NCI-H1436 treated with DMSO at 0.1 percent for 48 hours (cell line): ENCODE measurements at places on chromosomes 2 and 18.
A peak's percentile ranks its signal among the peaks of the same experiment; 100 is the strongest.

- DNase-seq: no peak
These were observed 31.8 kb upstream of the RIOK3 start for GRCh38 chr18:23421277-23421676.

- no peak for DNase-seq
These were observed 159.3 kb downstream of the GLI2 start for GRCh38 chr2:120894966-120895365.

- no peak for DNase-seq
These were observed 72.2 kb downstream of the HDAC4 start for GRCh38 chr2:239328351-239329191.

DNA sequence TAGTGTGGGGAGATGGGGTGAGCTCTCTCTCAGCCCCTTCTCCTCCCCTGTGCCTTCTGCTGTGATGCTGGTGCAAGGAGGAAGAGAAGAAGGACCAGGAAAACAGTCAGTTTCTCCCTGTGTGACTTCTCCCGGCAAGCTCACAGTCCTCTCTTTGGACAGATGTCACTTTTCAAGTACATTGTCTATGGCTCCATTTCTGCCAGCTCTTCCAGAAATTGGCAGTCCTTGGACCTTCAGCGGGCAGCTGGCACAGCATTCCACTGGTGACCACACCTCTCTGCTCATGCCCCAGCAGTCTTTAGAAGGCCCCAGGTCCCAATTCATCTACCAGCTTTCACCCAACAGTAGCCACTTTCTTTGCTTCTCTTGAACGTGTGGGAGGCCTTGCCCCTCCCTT, 63.9 kb downstream of the AOX1 start:
- DNase-seq: no peak

- DNase-seq: no peak
These were observed 538.2 kb downstream of the NYAP2 start for GRCh38 chr2:225937625-225938187.

- DNase-seq: no peak
These were observed 72.7 kb upstream of the STON1 start for GRCh38 chr2:48457227-48457626.

DNA sequence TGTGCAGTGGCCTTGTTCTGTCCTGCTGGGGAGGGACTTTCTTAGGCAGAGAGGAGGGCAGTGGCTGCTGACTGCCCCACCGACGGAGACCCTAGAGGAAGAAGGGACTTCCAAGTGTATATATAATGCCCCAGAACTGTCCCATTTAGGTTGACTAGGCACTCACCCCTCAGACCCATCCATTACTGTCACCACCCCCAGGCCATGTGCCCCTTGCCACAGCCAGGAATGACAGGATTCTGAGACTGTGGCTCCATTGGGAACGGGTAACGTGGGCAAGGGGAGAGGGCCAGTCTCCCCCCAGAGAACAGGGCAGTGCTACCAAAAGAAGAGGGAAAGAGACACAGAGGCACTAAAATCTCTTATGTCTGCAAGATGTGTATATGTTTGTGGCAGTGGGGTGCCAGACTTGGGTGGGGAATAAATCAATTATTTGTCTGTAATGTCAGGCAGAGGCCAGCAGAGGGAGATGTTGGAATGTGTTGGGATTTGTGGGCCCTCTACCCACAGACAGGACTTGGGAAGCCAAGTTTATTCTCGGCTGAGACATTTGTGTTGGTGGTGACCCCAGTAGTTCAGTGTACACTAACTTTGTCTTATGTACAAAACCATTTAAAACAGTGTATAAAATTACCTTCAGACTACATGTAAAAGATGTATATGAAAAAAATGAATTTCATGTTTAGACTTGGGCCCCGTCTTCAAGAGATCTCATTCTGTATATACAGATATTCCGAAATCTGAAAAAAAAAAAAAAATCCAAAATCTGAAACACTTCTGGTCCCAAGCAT, 24.0 kb upstream of the TMEM37 start:
- DNase-seq: no peak

DNA sequence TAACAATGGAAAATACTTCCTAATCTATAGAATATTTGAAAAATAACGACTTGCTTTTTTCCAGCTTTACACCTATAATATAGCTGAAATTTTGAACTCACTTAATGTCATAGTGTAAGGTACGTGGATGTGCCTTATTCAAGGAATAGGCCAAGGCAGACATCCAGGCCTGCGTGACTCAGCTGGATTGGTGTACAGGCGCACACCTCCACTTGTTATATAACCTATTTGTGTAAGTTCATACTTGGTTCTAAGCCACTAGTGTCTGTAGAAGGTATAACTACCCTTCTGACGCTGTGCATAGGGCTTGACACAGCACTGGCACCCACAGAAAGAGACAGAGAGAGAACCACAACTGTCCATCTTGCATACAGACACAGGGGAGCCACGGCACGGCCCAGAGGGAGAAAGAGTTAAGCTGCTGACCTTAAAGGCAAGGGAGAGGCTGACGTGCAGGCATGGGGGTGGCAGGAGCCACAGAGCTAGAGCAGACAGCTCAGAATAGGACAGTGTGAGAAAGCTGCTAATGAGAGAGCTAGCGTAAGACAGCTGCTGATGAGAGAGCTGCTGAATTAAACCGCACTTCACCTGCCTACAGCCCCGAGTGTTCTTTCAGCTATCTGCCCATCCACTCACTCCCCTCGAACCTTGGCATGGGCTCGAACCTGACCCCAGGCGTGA, 16.1 kb downstream of the CCDC178 start:
- peak; percentile 67 for DNase-seq

- no peak for DNase-seq
These were observed 24.4 kb downstream of the RBMS1 start for GRCh38 chr2:160469164-160469563.

- DNase-seq: no peak
These were observed 94.9 kb upstream of the RBBP8 start for GRCh38 chr18:22838221-22838620.

GRCh38 chr18:35936951-35937350, 35.5 kb upstream of the RMP24 start:
- DNase-seq: no peak

DNA sequence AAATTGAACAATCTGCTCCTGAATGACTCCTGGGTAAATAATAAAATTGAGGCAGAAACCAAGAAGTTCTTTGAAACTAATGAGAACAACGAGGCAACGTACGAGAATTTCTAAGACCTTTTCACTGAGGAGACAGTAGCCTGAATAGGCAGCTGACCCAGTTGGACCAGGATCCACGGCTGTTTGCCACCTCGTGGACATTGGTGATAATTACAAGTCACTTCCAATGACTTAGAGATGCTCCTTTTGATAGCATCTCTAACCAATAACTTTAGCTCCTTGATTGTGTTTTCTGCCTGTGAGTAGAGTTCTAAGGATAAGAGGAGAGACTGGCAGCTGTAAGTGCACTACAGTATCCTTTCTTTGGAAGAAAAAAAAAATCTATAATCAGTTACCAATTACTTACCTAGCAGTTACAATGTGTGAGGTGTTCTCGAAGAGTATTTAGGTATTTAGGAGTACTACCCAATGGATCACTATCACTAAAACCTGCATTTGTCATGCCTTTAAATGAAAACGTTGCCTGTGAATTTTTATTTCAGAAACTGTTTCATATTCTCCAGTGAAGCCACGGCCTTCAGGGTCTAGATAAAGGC, 31.3 kb upstream of the CNTNAP5 start:
- no peak for DNase-seq

GRCh38 chr18:55286257-55286825, 301.7 kb downstream of the TCF4 start:
- DNase-seq: no peak

- no peak for DNase-seq
These were observed 12.9 kb downstream of the ARID5A start for GRCh38 chr2:96549466-96549785.

GRCh38 chr2:109244750-109245382, 115.9 kb downstream of the SH3RF3 start:
- no peak for DNase-seq

DNA sequence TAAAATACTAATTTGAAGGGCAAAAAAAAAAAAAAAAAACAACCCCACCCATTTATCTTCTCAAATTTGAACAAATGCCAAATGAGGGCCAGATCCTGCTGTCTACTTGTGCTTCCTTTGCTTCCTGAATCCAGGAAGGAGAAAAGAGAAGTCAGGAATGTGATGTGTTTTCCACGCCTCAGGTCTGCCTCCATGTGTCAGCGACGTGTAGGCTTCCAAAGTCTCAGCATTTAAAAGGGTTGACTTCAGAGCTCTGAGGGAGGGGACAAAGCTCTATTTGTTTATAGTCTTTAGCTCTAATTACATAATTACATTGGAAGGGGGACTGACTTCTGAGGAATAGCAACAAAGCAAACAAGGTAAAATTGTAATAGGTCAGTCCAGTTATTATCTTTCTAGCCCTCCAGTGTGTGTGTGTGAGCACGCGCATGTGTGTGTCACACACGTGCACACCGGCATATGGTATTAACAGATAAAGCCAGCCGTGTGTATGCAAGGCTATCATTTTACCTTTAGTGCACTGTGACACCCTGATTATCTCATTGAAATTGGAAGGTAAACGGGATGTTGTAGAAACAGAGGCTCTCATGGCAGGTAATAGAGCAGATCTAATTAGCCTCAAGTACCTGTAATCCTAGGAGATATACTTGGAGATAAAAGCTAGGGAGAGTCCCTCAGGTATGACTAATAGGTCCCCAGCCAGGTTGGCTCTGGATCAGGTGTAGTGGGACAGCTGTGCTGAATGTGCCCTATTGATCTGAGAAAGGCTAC, 911.4 kb upstream of the ZEB2 start:
- DNase-seq: peak; percentile 100

GRCh38 chr2:170436077-170436943, 258.4 kb downstream of the MYO3B start:
- no peak for DNase-seq

DNA sequence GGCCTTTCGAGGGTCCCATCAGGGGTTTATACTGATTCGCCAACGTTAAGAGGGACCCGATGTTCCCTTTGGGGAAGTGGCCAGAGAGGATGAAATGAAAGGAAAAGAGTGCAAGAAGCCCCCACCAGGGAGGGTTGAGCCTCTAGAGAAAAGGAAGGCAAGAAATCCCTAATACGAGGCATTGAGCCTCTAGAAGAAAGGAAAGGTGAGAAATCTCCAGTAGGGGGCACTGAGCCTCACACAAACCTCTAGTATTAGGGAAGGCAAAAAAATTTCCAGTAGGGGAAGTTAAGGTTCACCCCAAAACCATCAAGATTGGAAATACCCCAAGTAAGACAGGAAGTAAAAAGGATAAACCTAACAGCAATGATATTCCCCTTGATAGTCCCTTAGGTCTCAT, 9.8 kb upstream of the SAP130 start:
- DNase-seq: no peak

GRCh38 chr2:217075268-217076057, 215.6 kb upstream of the TNP1 start:
- no peak for DNase-seq

- no peak for DNase-seq
These were observed 46.8 kb upstream of the WIPF1 start for GRCh38 chr2:174644406-174644805.

DNA sequence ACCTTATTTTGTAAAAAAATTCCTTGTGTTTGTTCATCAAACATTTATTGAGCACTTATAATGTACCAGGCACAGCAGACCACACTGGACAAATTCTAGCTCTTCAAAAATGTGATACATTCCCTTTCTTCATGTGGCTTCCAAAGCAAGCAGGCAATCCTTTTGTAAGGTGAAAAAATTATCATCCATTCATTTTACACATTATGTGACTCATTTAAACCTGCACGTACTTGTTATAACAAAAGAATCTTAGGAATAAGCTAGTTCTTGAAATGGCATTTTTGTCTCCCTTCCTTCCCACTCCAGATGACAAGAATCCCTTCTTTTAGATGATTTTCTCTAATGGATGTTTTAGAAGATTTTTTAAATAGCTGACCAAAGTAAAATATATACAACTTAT, 104.6 kb downstream of the KLF7 start:
- DNase-seq: no peak

DNA sequence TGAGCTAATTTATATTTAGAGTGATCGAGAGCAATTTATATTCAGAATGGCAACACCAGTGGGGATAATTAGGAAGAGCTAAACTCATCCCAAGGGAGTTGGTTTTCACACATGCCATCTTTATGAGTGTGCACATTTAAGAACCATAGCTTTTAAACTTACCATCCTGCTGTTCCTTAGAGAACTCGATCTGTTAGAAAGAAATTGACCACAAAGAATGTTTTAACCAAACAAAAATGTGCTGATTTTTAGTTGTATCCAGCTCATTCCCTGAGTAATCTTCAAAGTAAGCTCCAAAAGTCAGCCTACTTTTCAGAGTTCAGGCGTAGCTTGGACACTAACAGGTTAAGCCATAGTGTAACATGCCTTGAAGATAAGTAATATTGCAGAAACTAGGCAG, 12.6 kb downstream of the MYL1 start:
- DNase-seq: no peak

GRCh38 chr2:118222672-118223421, 134.6 kb downstream of the INSIG2 start:
- DNase-seq: no peak

DNA sequence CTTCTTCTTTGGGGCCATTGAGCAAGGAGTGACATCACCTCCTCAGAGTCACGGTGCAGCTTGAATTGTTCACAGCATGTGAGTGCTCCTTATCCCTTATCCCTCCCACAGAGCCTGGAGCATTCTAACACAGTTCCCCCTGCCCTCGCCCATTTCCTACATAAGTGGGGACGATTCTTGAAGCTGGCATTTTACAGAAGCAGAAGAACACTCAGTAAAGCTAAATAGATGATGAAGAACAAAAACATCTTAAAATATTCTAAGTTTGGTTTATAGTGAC, 135.8 kb upstream of the APCDD1 start:
- no peak for DNase-seq

DNA sequence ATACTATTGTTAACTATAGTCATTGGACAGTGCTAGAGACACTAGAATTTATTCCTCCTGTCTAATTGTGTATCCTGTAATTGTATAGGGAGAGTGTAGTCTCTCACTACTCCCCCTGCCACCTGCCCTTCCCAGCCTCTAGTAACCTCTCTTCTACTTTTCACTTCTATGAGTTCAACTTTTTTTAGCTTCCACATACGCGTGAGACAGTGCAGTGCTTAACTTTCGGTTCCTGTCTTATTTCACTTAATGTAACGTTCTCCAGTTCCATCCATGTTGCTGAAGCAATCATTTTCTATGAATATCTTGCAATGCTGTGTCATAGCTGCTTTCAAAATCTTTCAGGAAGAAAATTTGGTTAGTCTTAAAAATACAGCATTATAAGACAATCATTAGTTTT, 22.8 kb upstream of the RUFY4 start:
- DNase-seq: no peak

- no peak for DNase-seq
These were observed 105.6 kb upstream of the ZNF521 start for GRCh38 chr18:25457601-25458000.

- DNase-seq: no peak
These were observed 506.6 kb downstream of the PLCL1 start for GRCh38 chr2:198311020-198311419.

DNA sequence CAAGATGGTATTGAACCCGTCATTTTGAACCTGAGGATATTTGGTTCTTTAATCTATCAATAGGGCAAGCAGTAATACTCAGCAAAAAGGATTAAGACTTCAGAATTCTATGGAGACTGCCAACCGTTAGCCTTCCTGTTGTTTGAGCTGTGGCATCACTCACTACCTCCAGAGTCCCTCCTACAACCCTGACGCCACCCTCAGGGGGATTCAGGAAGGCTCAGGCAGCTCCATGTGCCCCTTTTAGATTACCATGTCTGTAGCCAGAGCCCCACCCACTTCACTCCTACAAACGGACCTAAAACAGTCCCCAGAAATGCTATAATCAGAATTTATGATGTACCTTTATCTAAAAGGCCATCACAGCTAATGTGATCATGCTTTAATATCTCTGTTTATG, 172.9 kb downstream of the EPHA4 start:
- no peak for DNase-seq
